ENCODE measurements at places on chromosomes 6 and 20.

- DNase-seq, result no peak
These were observed 134.0 kb downstream of the DTNBP1 start for GRCh38 chr6:15528870-15529269.

GRCh38 chr6:73030791-73031782, 194.2 kb downstream of the KHDC1L start:
- DNase-seq, result no peak

DNA sequence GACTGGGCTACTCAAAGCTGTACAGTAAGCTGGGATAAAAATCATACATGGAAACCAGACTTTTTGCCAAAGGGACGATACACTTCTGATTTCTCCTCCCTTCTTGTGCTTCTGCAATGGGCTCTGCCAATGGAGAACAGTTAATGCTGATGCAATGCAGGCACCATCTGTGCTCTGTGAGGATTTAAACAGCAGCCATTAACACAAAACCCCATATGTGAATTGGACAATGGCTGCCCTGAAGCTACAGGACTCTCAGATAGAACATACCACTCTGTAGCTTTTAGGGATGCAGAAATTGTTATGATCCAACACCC, 71.9 kb downstream of the GJA10 start:
- no peak for DNase-seq

GRCh38 chr20:63161176-63161651, 54.7 kb downstream of the YTHDF1 start:
- no peak for DNase-seq

All from omental fat pad (tissue), 4 donors.